ENCODE measurements at places on chromosomes 11 and 22.
A peak's percentile ranks its signal among the peaks of the same experiment; 100 is the strongest.

DNA sequence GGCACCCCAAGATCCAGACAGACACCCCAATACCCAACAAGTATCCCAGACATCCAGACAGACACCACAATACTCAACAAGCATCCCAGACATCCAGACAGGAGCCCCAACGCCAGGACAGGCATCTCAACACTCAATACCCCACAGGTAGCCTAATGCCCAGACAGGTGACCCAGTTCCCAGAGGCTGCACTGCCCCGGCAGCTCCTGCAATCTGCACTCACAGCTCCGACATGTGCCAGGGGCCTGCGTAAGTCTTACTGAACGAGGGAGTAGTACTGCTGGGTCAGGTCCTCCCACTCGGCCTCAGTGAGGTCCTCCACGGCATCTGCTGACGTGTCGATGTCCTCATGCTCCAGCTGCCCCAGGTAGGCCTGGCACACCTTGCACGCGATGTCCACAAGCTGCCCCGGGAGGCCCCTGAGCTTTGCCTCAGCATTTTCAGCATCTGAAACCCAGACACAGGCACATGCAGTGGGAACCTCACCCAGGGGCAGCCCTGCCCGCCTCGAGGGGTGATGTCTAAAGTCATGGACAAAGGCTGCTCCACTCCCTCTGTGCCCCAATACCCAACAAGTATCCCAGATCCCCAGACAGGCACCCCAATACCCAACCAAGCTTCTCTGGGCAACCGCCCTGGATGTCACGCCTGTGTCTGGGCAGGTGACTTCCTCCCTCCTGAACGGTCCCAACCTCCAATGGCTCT, 16.6 kb downstream of the TTLL8 start:
- DNase-seq = no peak

- DNase-seq = no peak
Observed at GRCh38 chr11:33557201-33557600, 143.4 kb downstream of the C11orf91 start.

- DNase-seq = peak; percentile 17
Observed at GRCh38 chr22:22848364-22848866, 39.2 kb upstream of the IGLL5 start.

GRCh38 chr11:123527947-123528346, 97.9 kb downstream of the GRAMD1B start:
- DNase-seq = no peak

DNA sequence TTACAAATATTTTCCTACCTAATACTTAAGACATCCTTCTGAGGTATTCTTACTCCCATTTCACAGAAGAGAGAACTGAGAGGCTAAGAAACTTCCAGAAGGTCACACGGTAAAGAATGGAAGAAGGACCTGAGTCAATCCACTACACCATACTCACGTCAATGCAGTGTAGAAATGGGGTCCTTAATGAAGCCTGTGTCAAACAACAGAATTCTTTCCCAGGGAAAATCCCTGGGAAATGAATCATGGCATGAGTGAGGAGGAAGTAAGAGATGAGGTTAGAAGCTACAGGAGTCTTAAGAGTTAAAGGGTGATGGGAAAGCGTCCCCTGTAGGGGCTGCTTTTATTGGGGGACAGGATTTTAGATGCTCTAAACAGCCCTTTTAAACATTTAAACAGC, 147.9 kb downstream of the C11orf91 start:
- no peak for DNase-seq

- no peak for DNase-seq
Observed at GRCh38 chr11:11411401-11411985, 58.4 kb upstream of the CSNK2A3 start.
